Activated T-helper 1 cell treated with anti-CD3 and anti-CD28 coated beads, Interleukin-2, amount 50 U/mL, for 16 hours (primary cell): ENCODE measurements at places on chromosomes 2 and 18.

DNA sequence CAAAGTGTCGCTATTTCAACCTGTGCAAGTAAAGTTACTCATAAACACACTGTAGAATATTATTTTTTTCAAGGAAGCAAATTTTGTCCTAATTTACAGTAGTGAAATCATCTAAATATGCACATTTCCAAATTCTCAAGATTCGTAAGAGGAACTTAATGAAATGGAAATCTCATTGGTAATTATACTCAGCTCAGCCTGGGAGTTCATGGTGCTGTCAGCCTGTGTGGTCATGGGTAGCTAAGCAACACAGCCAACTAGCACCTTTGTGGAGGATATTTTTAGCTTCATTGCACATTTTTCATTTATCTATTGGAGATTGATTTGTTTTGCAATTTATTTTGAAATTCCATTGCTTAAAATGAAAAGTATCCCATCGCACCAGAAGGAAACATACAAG lies 975.7 kb upstream of the ZEB2 start:
- DNase-seq, result no peak

DNA sequence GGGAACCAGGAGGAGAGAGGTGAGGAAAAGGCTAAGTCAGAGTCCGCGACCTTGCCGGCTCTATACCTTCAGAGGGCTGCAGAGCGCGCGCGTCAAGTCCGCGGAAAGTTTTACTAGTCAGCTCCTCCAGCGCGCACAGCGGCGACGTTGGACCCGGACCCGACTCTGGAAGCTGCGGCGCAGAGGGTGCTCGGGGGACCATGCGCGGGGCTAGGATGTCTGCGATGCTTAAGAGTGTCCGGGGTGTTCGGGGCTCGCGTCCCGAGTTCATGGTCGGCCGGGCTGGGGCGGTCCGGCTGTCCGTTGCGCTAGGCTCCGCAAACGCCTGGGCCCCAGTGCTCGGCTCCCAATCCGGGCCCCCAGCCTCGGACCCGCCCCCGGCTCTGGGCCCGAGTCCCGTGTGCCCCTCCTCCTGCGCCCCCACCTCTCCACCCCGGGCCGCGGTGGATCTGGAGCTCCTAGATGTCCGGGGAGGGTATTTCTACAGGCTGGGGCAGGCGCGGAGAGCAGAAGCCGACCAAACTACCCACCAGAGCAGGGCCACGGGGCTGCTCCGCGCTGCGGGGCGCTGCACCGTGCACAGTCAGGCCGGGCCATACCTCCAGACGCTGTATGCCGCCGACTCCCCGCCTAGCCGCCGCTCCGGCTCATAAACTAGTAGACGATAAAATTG lies at the start of gene LBX2:
LBX2 (minus strand) TSS at position 337 of the 673 bp plus-strand sequence; CDS start at position 271, 66 bp downstream.
- DNase-seq, result no peak

DNA sequence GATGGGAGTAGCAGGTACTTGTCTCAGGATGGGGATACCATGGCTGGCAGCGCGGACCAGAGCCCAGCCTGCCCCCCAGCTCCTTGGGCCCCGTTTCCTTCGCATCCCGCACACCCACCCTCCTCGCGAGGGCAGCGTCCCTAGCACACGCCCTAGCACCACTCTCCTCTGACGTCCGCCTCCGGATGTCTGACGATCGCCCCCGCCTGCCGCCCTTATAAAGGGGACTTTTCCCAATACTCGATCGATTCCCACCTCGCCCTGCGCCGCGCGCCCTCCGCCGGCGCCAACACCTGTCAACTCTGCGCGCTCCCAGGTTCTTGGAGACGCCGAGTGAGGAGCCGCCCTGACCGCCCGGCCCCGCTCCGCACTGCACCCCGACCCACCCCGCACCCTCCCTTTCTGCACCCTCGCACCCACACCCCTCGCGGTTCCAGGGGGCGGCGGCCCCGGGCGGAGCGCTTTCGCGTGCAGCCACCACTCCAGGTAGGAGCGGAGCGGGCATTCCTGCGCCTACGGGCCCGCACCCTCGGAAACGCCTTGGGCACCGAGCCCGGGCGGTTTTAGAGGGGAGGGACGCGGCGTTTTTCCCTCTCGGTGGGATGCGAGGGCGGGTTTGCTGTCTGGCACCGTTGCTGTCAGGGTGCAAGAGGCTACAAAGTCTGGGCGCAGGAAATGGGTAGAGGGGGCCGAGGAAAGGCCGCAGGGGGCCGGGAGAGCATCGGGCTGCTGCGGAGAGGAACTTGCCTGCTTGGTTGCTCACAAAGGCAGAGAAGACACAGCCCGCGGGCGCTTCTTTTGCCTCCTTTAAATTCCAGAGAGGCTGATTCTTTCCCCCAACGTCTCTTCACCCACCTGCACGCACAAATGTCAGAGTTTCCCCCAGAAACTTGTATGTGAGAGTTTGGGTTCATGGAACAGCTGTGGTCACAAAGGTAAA lies at the start of gene SLC5A7:
SLC5A7 (plus strand) TSS at position 247 of the 940 bp plus-strand sequence. CDS start 1,632 bp downstream, outside the sequence.
- DNase-seq, result no peak

- no peak for DNase-seq
Observed at GRCh38 chr2:64700133-64700809, 46.6 kb upstream of the SERTAD2 start.
